ENCODE measurements at places on chromosomes 5 and 9. TPM values are rescaled to one million over a fixed set of nuclear protein-coding genes. Genes with fewer than 3 reads are reported as not detected.

RASGRF2 gene
- 28.9 TPM for total RNA-seq

HSD17B3 gene
- not detected for total RNA-seq

CCDC187 gene
- total RNA-seq, result not detected

TMEFF1 gene
- 6.2 TPM for total RNA-seq

DRD1 gene
- total RNA-seq, result not detected

KIAA0825 gene
- total RNA-seq, result 2.8 TPM

NOXA1 gene
- total RNA-seq, result 0.29 TPM

ARL14EPL gene
- total RNA-seq, result 0.27 TPM

TRPM3 gene
- 3.1 TPM for total RNA-seq

FOXD4 gene
- total RNA-seq, result 0.27 TPM

LMBRD2 gene
- 12.3 TPM for total RNA-seq

GHR gene
- total RNA-seq, result 1.7 TPM
